Left cardiac atrium (tissue), 4 donors: ENCODE measurements at places on chromosomes 13 and 19. TPM values are rescaled to one million over a fixed set of nuclear protein-coding genes. Genes with fewer than 3 reads are reported as not detected.

KLK13 gene
- not detected for total RNA-seq

TSSK6 gene
- 0.50 TPM for total RNA-seq

PGLYRP1 gene
- not detected for total RNA-seq

COL4A1 gene
- total RNA-seq = 210 TPM

CEACAM8 gene
- total RNA-seq = not detected

OCEL1 gene
- total RNA-seq = 18.7 TPM

GPC6 gene
- 5.4 TPM for total RNA-seq

ZNF814 gene
- 10.8 TPM for total RNA-seq

ZNF763 gene
- total RNA-seq = 3.4 TPM

CYP4F12 gene
- 2.2 TPM for total RNA-seq

MYO16 gene
- 1.6 TPM for total RNA-seq

KRTDAP gene
- total RNA-seq = not detected

TNFAIP8L1 gene
- 3.4 TPM for total RNA-seq

SIGLEC12 gene
- 1.1 TPM for total RNA-seq

MYH14 gene
- 55.7 TPM for total RNA-seq

AMH gene
- total RNA-seq = 1.6 TPM

NPAS1 gene
- 0.44 TPM for total RNA-seq

CCL25 gene
- total RNA-seq = not detected

SBSN gene
- total RNA-seq = not detected

SMIM24 gene
- total RNA-seq = not detected

PRR36 gene
- total RNA-seq = 0.10 TPM

KLK4 gene
- total RNA-seq = not detected

CCDC159 gene
- total RNA-seq = 16.4 TPM

OLFM2 gene
- total RNA-seq = 10.8 TPM

CGB3 gene
- total RNA-seq = not detected
